ENCODE measurements at places on chromosomes 6 and 20. TPM values are rescaled to one million over a fixed set of nuclear protein-coding genes. Genes with fewer than 3 reads are reported as not detected.

The HTR1E gene
- polyA plus RNA-seq = not detected

The SIRPD gene
- polyA plus RNA-seq = not detected

The SMIM8 gene
- polyA plus RNA-seq = 23.5 TPM

The PCSK2 gene
- polyA plus RNA-seq = 0.68 TPM

The SCRT2 gene
- polyA plus RNA-seq = not detected

The AKAP12 gene
- 120 TPM for polyA plus RNA-seq

- peak overlapping the region; percentile 89 for H3K4me3 ChIP-seq
- H3K4me1 ChIP-seq = peaks cover 17% of the 10 kb centered on the region
- peak overlapping the region; percentile 99 for H3K27ac ChIP-seq
- no peaks in the 10 kb centered on the region for H3K27me3 ChIP-seq
- peak; percentile 13 for DNase-seq
- H3K36me3 ChIP-seq = peaks cover 16% of the 10 kb centered on the region
These were observed 1.1 kb downstream of the EIF2S2 start for GRCh38 chr20:34110745-34111641.

DNA sequence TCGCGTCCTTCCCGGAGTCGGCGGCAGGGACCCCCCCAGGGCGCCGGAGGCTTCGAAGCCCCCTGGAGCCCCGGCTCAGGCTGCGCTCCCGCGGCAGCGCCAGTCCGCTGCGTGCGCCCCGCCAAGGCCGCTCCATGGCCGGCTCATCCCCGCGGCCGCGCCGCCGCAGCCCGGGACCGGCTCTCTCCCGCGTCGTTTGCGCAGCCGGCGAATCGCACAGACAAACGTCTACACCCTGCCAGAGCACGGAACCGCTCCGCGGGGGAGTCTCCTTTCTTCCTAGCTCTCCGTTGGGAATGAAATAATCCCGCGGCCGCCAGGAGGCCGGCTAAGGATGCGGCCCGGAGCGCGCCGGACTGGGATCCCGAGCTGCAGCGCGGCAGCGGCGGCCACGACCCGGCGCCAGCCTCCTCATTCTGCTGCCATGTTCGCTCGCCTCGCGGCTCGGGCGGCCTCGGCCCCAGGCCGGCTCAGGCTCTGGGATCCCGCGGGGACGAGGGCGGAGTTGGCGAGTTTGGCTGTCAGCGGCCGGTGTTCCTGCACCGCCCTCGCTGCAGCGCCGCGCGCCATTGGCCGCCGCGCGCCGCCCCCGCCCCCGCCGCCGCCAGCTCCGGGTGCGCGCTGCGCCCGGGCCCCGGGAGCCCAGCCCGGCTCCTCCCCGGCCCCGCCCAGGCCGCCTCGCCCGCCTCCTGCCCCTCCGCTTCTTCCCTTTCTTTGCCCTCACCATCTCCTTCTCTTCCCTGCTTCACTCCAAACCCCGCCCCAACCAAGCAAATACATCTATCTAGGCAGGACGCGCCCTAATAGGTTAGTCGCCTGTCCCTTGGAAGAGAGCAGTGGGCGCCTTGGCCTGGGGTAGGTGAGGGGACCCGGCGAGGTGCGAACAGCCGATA, at the start of gene GFOD1:
TSS of gene GFOD1 (minus strand) at position 479 of the 893 bp plus-strand sequence. CDS start 710 bp downstream, outside the sequence.
- H3K36me3 ChIP-seq = no peaks in the 10 kb centered on the region
- peaks cover 75% of the 10 kb centered on the region for H3K27me3 ChIP-seq
- DNase-seq = peak; percentile 86
- H3K4me1 ChIP-seq = peaks cover 10% of the 10 kb centered on the region
- H3K27ac ChIP-seq = no peak within 1 kb of the TSS

GRCh38 chr20:24506146-24506545, 36.7 kb downstream of the SYNDIG1 start:
- H3K4me3 ChIP-seq = no peak overlapping the region
- H3K4me1 ChIP-seq = no peaks in the 10 kb centered on the region
- DNase-seq = no peak
- no peaks in the 10 kb centered on the region for H3K36me3 ChIP-seq
- no peak overlapping the region for H3K27ac ChIP-seq

GRCh38 chr6:36210182-36210581, 13.6 kb downstream of the BRPF3 start:
- DNase-seq = no peak
- H3K27ac ChIP-seq = no peak overlapping the region
- H3K4me1 ChIP-seq = no peaks in the 10 kb centered on the region
- H3K4me3 ChIP-seq = no peak overlapping the region
- H3K27me3 ChIP-seq = no peaks in the 10 kb centered on the region

- DNase-seq = no peak
- peaks cover 9% of the 10 kb centered on the region for H3K27me3 ChIP-seq
- peaks cover 26% of the 10 kb centered on the region for H3K36me3 ChIP-seq
- H3K4me3 ChIP-seq = no peak overlapping the region
These were observed 3.5 kb downstream of the ZKSCAN8 start for GRCh38 chr6:28145231-28145630.

- no peak overlapping the region for H3K27ac ChIP-seq
- no peaks in the 10 kb centered on the region for H3K36me3 ChIP-seq
- peak overlapping the region; percentile 13 for H3K4me3 ChIP-seq
- peaks cover 80% of the 10 kb centered on the region for H3K4me1 ChIP-seq
These were observed 47.0 kb downstream of the PLAGL1 start for GRCh38 chr6:143961066-143961465.

- H3K36me3 ChIP-seq = no peaks in the 10 kb centered on the region
- H3K27ac ChIP-seq = no peak overlapping the region
- DNase-seq = no peak
- H3K4me1 ChIP-seq = no peaks in the 10 kb centered on the region
- H3K4me3 ChIP-seq = no peak overlapping the region
These were observed 19.6 kb upstream of the SYNCRIP start for GRCh38 chr6:85662251-85662650.

- no peak overlapping the region for H3K4me3 ChIP-seq
- H3K4me1 ChIP-seq = no peaks in the 10 kb centered on the region
- H3K36me3 ChIP-seq = no peaks in the 10 kb centered on the region
- no peak overlapping the region for H3K27ac ChIP-seq
These were observed 212.0 kb upstream of the SSTR4 start for GRCh38 chr20:22823119-22823518.

- no peak overlapping the region for H3K27ac ChIP-seq
- DNase-seq = no peak
- H3K4me1 ChIP-seq = no peaks in the 10 kb centered on the region
- no peaks in the 10 kb centered on the region for H3K27me3 ChIP-seq
- H3K4me3 ChIP-seq = no peak overlapping the region
These were observed 36.0 kb downstream of the STK35 start for GRCh38 chr20:2137552-2138201.

DNA sequence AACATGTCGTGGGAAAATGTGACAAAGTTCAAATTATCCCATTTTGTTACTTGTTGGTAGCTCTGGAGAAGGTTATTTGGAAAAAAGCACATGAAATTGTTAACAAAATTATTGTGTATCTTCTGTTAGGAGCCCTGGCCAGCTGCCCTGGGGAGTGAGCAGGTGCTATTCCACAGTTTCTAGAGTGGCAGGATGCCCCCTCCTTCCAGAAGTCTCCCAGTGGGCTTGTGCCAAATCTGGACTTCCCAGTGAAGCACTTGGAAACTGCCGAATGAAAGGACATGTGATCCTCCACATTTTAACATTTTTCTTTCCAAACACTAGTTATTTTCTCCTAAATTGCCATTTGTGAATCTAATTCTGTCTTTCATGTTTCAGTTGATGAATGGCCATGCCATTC, 66.9 kb upstream of the CLDN20 start:
- no peak overlapping the region for H3K27ac ChIP-seq
- no peak overlapping the region for H3K4me3 ChIP-seq
- H3K4me1 ChIP-seq = no peaks in the 10 kb centered on the region
- H3K36me3 ChIP-seq = no peaks in the 10 kb centered on the region

DNA sequence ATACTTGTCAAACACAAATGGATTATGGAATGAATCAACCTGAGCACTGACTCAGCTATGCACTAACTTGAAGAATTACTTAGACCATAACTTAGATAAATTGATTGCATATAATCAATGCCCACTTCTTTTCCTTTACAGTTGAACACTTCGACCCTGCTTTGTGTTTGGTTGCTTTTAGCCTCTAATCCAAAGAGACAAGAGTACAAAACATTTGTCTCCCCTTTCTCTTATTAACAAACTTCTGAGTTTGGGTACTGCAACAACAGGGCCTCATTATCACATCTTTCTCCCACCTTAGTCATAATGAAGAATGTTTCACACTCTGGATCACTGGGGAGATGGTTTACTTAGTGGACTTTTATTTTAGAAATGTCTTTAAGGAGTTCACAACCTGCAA, 2.6 kb upstream of the TAAR6 start:
- no peaks in the 10 kb centered on the region for H3K36me3 ChIP-seq
- H3K27me3 ChIP-seq = no peaks in the 10 kb centered on the region
- H3K4me3 ChIP-seq = no peak overlapping the region
- peaks cover 31% of the 10 kb centered on the region for H3K4me1 ChIP-seq

- no peak overlapping the region for H3K27ac ChIP-seq
- H3K36me3 ChIP-seq = no peaks in the 10 kb centered on the region
- DNase-seq = no peak
These were observed 267.4 kb upstream of the THEMIS start for GRCh38 chr6:128168244-128168643.

DNA sequence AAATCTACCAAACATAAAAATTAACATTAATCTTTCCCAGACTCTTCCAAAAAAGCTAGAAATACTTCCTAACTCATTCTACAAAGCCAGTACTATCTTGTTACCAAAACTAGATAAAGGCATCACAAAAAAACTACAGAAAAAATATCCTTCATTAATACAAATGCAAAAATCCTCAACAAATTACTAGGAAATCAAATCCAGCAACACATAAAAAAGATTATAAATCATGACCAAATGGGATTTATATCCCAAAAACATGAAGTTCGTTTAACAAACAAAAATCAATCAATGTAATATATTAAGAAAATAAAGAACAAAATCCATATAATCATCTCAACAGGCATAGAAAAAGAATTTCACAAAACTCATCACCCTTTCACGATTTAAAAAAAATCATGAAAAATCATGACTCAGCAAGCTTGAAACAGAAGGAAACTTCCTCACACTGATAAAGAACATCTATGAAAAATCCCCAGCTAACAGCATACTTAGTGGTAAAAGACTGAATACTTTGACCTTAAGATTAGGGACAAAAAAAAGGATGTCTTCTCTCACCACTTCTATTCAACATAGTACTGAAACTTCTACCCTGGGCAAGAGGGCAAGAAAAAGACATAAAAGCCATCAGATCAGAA, 43.2 kb downstream of the RANBP9 start:
- no peaks in the 10 kb centered on the region for H3K36me3 ChIP-seq
- H3K4me1 ChIP-seq = peaks cover 15% of the 10 kb centered on the region
- H3K27ac ChIP-seq = no peak overlapping the region
- no peak for DNase-seq
- no peak overlapping the region for H3K4me3 ChIP-seq

DNA sequence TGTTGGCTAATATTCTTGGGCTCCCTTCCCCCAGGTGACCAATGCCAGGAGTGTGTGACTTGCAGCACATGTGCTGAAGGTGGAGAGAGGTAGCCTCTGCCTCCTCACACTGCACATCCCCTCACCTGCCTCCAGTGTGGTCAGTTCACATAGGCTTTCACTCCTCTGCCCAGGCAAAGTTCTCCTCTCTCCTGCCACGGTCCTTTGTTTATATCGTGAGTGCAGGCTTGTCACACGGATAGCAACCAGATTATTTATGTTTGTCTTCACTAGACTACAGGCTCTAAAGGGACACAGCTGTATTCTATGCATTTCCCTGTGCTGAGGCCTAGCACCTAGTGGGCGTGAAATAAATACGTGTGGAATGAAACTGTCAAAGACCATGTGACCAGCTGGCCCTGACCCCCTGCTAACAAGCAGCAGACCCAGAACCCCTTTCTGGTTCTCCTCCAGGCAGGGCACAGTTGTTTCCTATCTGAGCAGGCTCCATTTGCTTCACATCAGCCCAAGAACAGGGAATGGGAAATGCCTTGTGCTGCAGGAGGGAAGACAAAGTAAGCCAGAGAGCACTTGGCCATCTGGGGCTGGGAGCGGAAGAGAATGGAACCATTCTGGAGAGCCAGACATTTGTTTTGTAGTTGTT, 42.3 kb downstream of the UNC5CL start:
- H3K4me1 ChIP-seq = peaks cover 41% of the 10 kb centered on the region
- H3K36me3 ChIP-seq = no peaks in the 10 kb centered on the region
- H3K27ac ChIP-seq = peak overlapping the region; percentile 91
- no peaks in the 10 kb centered on the region for H3K27me3 ChIP-seq

- H3K4me3 ChIP-seq = no peak overlapping the region
- no peak overlapping the region for H3K27ac ChIP-seq
- no peaks in the 10 kb centered on the region for H3K27me3 ChIP-seq
- no peak for DNase-seq
- H3K4me1 ChIP-seq = peaks cover 5% of the 10 kb centered on the region
These were observed 493.1 kb upstream of the FLRT3 start for GRCh38 chr20:14830466-14830865.

GRCh38 chr6:26309731-26310142, 55.3 kb upstream of the BTN3A2 start:
- H3K4me3 ChIP-seq = no peak overlapping the region
- no peaks in the 10 kb centered on the region for H3K27me3 ChIP-seq
- no peaks in the 10 kb centered on the region for H3K4me1 ChIP-seq
- DNase-seq = no peak
- H3K36me3 ChIP-seq = no peaks in the 10 kb centered on the region

DNA sequence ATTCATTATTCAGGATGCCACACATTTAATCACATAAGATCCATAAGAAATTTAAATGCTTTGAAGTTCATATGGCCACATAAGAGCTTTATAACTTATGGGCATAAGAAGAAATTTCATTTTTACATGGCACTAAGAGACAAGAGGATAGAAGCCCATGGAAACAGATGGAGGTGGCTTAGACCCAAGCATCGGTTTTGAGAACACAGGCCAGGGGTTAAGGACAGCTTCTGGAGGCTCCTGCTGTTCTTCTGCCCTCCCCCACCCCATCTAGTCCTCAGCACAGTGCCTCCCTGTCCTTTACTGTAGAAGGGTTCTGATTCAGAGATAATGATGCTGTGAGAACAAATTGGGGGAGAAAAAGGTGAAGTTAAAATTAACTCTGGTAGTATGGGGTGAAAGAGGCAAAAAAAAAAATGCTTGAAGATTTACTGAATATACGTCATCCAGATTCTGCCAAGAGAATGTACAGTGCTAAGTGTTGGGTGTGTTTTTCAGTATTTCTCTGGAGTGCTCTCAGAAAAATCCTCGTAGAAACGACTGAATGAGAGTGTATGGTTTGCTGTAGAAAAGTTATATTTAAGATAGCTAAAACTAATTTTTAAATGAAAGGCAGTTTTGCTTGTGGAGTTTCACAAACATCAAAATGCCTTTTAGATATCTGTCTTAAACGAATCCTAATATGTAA, 539.7 kb downstream of the QKI start:
- peaks cover 18% of the 10 kb centered on the region for H3K4me1 ChIP-seq
- no peaks in the 10 kb centered on the region for H3K27me3 ChIP-seq
- no peaks in the 10 kb centered on the region for H3K36me3 ChIP-seq
- H3K27ac ChIP-seq = no peak overlapping the region

GRCh38 chr20:51368461-51369211, 173.9 kb downstream of the NFATC2 start:
- DNase-seq = no peak
- no peak overlapping the region for H3K4me3 ChIP-seq
- H3K27ac ChIP-seq = no peak overlapping the region
- peaks cover 10% of the 10 kb centered on the region for H3K4me1 ChIP-seq
- H3K27me3 ChIP-seq = no peaks in the 10 kb centered on the region

- peaks cover 18% of the 10 kb centered on the region for H3K4me1 ChIP-seq
- no peaks in the 10 kb centered on the region for H3K27me3 ChIP-seq
- no peaks in the 10 kb centered on the region for H3K36me3 ChIP-seq
- peak; percentile 5 for DNase-seq
- no peak overlapping the region for H3K4me3 ChIP-seq
These were observed 177.1 kb upstream of the MAN1A1 start for GRCh38 chr6:119526561-119527230.

Measured in GM23338 (cell line).